ENCODE measurements at places on chromosomes 16 and 17.

- peak; percentile 38 for DNase-seq
Observed at GRCh38 chr17:7294614-7295153, at the start of gene YBX2. Gene YBX2, minus strand, starts transcription at chr17:7294639. Its CDS starts 139 bp downstream, at chr17:7294500.

DNA sequence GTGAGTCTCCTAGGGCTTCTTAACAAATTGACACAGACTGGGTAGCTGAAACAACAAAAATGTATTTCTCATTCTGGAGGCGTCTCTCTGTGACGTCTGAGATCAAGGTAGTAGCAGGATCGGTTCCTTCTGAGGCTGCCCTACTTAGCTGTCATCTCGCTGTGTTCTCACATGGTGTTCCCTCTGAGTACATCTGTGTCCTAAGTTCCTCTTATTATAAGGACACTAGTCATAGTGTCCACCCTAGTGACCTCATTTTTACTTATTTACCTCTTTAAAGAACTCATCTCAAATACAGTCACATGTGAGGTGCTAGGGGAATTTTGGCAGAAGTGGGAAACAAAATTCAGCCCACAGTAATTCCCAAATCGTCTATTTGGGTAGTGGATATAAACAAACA is 529.1 kb downstream of the NPIPA7 start:
- no peak for DNase-seq

GRCh38 chr17:50139950-50140885 is 10.3 kb upstream of the SAMD14 start:
- DNase-seq = peak; percentile 65

DNA sequence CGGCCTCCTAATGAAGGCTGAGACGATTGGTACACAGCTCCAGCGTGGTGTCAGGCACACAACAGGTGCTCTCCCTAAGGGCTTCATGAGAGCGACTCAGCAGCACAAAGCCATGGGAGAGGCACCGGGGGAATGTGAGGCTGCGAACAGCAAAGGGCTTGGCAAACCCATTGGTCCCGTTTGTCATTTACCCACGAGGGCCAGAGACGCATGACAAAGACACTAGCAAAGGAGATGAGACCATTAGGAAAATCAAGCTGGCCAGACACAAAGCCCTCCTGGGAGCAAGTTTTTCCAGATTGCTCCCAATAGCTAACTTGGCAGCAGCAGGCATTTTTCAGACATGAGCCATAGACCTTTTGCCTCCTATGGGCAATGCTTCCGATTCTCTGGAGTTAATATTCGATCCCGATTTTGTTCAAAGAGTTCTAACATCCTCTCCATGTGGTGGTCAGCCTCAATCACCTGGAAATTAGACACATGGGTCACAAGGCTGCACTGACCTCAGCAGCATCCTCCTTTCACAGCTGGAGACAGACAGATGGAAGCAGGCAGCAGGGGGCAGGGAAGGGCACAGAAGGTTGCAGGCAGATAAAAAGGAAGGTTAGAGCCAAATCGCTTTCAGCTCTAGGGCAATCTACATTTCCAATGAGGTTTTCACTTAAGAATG is 38.2 kb downstream of the TK2 start:
- DNase-seq = no peak

DNA sequence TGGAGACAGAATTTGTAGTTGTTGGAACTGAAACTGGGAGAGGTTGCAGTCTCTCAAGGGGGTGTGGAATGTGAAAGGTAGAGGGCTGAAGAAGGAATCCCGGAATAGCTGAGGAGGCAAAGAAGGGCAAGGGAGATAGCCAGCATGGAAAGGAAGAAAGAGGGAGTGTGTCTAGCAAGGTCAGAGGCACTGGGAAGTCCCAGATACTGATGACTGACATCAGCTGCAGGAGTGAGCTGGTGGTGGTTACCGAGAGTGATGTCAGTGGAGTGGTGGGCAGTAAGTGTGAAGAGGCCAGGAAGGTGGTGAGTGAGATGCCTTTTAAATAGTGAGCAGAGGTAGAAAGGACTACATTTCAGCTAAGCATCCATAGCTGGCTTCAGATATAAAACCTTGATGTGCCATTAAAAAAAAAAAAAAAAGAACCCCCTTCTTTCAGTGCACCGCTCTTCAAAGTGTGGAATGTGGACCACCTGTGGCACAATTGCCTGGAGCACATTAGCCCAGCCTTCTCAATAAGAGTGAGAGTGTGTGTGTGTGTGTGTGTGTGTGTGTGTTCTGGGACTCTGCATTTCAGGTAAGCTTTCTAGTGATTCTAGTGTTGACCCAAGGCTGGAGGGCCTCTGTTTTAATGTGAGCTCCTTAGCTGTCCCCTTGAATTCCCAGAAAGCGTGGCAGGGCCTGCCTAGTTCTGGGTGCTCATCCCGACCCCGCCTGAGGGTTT is 8.5 kb downstream of the PRMT7 start:
- DNase-seq = peak; percentile 28

DNA sequence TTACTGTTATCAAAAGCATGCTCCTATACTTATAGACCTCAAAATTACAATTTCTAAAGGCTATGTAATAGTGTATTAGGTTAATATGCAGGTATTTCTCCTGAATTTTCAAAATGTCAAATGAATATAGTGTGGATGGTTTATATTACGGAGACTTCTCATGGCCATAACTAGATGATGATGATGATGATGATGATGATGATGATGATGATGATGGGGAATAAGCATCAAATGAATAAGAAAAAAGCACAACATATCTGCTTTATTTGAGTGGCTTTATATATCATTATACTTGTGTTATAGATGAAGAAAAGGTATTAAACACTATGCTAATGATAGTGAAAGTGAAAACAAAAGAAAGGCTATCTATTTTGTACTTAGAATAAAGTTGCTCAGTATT is 53.9 kb downstream of the CDC27 start:
- no peak for DNase-seq

DNA sequence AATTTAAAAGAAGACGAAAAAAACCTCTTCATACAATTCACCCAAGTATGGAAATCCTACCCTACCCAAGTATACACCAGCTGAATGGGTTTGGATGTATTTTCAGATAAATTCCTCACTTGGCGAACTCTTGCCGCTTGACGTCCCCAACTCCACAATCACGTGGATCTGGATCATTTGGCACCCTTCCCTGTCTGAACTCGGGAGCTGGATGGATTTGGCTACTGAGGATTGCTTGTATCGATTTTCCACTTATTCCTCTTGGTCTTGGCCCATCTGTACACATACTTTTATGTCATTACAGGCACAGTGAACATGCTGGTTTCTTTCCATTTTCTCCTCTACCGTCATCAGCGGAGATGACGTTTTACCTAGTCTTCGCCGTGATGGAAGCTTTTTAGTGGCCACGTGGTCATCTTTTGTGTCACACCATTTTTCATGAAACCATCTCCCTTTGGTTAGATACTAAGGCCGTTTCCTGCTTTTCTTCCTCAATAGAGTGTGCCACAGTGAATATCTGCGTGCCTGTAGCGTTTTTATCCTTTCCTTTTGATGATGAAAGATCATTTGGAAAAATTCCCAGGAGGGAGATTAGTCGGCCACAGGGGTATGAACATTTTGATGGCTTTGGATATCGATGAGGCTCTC is 47.1 kb downstream of the CMIP start:
- DNase-seq = no peak

DNA sequence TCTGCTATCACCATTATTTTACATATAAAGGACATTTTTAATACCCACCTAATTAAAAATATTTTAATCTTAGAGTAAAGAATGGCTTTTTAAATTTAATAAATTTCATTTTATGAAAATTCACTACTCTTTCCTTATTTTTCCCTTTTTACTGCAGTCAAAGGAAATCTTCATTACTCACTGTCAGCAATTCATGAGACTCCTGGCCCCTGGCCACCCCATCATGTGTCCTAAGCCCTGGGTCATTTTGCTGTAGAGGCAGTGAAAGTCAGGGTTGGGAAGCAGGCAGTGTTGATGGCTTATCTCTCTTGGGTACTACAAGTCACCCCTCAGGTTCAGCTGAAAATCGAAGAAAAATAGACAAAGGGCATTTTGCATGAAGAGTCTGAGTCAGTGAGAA is 468.6 kb upstream of the CCL2 start:
- no peak for DNase-seq

- peak; percentile 37 for DNase-seq
Observed at GRCh38 chr16:27315333-27316037, 1.7 kb downstream of the IL4R start.

DNA sequence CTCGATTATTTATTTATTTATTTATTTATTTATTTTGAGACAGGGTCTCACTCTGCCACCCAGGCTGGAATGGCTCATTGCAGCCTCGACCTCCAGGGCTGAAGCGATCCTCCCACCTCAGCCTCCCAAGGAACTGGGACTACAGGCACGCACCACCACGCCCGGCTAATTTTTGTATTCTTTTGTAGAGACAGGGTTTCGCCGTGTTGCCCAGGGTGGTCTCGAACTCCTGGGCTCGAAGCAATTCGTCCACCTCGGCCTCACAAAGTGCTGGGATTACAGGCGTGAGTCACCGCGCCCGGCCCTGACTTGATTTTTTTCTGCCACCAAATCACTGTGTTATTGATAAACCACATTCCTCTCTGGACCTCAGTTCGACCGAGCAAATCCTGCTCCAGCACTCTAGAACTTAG is 758 bp upstream of the RPL23A start:
- DNase-seq = no peak

- no peak for DNase-seq
Observed at GRCh38 chr17:79160980-79161636, 86.5 kb downstream of the ENGASE start.

GRCh38 chr16:13573903-13574302 is 346.1 kb upstream of the ERCC4 start:
- DNase-seq = no peak

GRCh38 chr16:5490499-5490898 is 392.9 kb upstream of the EEF2KMT start:
- DNase-seq = no peak

DNA sequence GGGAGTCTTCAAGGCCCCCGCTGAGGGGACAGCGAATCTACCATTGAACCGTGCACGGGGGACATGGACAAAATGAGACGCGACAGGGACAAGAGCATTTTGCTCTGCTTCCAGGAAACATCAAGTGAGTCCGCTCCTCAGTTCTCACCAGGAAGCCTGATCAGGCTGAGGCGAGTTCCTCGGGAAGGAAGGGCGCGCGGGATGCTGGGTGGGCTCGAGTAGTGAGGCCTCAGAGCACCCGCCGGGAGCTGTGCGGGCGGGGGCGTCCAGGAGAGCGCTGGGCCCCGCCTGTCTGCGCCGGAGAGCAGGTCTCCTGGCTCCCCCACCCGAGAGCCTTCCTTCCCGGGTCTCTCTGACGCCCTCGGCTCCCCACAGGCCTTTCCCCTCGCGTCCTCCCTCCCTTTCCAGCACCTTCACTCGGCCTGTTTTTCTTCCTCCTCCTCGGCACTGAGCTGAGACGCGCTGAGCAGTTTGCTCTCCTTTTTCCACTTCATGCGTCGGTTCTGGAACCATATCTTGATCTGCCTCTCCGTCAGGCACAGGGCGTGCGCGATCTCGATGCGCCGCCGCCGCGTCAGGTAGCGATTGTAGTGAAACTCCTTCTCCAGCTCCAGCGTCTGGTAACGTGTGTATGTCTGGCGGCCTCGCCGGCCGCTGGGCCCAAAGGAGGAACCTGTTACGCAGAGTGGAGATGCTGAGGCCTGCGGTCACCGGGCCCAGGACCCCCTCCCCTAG is 2.6 kb upstream of the HOXB5 start:
- DNase-seq = no peak

DNA sequence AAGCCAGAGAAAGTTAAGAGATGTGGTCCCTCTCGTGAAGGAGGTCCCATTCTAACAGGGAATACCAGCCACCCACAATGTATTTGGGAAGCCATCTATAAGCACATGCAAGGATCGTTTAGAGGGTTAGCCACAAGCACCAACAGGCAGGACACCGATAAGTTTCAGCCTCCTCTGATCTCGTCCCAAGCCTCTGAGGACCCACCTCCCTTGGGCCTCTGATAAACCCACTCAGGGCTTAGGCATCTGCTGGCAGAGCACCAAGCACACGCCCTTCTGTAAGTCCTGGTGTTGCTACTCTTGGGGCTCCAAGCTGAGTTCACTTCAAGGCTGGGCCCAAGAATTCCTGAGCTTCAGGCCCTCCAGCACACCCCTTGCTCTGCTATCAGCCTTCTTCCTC is 5.4 kb upstream of the PNPO start:
- no peak for DNase-seq

DNA sequence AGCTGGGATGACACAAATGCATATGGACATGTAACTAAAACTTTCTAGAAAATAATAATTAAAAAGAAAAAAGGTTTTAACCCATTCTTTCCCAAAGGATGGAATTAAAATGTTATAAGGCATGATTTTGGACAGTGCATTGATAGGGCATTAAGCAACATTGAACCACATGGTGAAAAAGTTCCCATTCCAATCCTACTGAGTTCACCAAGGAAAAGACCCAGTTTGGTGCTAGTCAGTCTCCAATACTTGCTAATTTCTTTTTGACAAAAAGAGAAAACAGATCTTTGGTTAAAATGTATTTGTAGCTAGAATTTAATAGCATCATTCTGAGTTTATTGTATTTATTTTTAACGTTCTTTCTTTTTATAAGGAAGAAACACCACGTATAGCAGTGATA is 28.1 kb downstream of the EMP2 start:
- no peak for DNase-seq

GRCh38 chr17:31321481-31321880 is at the start of gene EVI2A:
Gene EVI2A, minus strand, starts transcription at chr17:31321622. Its CDS starts 2,609 bp downstream, at chr17:31319013.
- DNase-seq = peak; percentile 29

- DNase-seq = no peak
Observed at GRCh38 chr17:80782536-80783427, 208.9 kb upstream of the CHMP6 start.

DNA sequence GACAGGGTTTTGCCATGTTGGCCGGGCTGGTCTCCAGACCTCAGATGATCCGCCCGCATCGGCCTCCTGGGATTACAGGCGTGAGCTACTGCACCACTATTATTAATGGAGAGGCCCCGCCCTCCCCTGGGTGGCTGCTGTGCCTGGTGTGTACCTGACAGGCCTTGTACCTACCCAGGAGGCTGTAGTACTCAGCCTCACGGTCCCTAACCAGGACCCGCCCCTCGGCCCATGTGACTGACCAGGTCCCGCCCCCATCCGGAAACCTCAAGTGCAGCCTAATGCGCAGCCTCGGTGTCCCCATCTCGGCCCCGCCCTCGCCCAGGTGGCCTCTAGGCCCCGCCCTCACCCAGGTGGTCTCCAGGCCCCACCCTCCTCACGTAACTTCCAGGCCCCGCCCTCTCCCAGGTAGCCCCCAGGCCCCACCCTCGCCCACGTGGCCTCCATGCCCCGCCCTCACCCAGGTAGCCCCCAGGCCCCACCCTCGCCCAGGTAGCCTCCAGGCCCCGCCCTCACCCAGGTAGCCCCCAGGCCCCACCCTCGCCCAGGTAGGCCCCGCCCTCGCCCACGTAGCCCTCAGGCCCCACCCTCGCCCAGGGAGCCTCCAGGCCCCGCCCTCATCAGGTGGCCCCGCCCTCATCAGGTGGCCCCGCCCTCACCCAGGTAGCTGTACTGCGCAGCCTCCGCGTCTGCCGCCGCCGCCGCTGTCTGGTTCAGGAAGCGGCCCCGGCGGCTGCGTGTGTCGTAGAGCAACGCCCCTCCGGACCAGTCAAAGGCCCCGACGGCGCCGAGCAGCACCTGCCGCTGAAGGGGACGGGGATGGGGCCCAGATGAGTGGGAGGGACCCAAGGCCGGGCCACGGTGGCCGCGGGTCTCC is 31.0 kb downstream of the HASPIN start:
- peak; percentile 36 for DNase-seq
